Thoracic aorta (tissue), 2 donors: ENCODE measurements at places on chromosomes 1 and 21.

DNA sequence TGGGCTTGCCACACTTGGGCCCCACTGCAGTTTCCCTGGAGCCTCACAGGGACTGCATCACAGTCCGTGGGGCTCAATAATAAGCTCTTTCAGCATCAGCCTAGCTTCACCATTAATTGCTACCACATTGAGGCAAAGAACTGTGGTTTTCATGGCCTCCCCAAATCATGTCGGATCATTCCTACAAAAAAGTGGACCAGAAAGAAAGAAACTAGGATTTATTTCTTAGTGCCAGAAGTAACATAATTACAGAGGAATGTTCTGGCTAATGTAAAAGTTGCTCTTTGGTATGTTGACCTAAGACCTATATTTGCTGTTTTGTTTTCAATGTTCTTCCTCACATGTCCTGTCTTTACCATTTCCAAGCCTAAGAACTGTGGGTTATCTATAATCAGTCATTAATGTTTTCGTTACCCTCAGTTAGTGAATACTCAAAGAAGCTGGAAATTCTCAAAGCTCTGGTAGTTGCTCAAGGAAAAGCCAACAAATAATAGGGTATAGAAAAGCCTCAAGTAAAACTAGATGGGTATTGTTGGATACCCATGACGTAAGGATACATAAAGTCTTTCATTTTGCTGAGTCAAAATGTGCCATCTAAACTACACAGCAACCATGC lies 173.9 kb downstream of the LTN1 start:
- H3K27ac ChIP-seq = peak overlapping the region; percentile 27
- H3K4me1 ChIP-seq = peaks cover 44% of the 10 kb centered on the region
- H3K27me3 ChIP-seq = no peaks in the 10 kb centered on the region
- no peaks in the 10 kb centered on the region for H3K36me3 ChIP-seq
- DNase-seq = no peak
- H3K4me3 ChIP-seq = no peak overlapping the region

DNA sequence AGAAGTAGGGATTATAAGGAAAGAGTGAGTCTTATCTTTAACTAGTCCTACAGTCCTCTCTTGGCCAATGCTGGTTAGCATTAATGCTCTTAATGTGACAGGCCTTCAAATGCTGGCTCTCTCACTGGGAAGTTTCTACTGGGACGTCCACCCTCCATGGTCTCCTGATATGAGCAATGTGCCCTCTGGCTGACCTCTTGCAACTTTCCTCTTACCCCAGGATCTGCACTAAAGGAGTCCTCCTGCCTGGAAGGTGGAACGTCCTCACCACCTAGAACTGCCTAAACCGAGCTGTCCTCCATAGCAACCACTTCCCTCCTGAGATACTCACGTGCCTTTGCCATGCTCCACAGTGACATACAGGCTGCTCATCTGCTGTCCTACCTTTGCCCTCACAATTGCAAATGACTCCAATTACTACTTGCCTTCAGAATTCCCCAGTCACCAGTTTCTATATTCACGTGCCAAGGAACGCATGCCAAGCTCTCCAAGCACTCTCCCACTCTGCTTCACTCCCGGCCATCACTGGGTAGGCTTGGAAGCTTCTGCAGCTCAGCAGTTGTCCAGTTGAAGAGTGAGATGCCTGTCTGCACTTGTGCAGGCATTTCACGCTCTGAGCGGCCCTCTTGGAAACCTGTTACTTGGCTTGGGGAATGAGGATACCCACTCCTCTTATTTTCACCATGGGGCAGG lies 404.7 kb downstream of the RRAGC start:
- H3K27me3 ChIP-seq = no peaks in the 10 kb centered on the region
- H3K4me1 ChIP-seq = no peaks in the 10 kb centered on the region
- H3K4me3 ChIP-seq = no peak overlapping the region
- no peak for DNase-seq
- no peak overlapping the region for H3K27ac ChIP-seq

DNA sequence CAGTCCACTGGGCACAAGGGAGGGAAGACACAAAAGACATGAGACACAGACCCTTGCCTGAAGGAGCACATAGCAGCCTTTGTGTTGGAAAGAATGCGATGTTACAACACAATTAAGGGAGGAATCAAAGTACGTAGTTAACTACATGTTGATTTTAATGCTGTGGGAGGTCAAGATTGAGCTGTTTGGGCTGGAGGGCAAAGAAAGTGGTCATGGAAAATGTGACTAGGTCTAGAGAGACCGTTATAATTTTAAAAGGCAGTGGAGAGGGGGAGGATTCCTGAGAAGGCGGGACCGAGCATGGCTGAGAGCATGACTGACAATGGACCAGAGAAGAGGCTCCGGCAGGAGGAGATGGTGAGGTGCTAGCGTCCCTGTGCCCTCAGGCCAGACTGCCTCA lies 111.8 kb upstream of the ATP1A1 start:
- H3K4me3 ChIP-seq = no peak overlapping the region
- H3K27me3 ChIP-seq = no peaks in the 10 kb centered on the region
- H3K27ac ChIP-seq = no peak overlapping the region
- no peaks in the 10 kb centered on the region for H3K36me3 ChIP-seq

- H3K36me3 ChIP-seq = no peaks in the 10 kb centered on the region
- H3K4me1 ChIP-seq = no peaks in the 10 kb centered on the region
- no peak overlapping the region for H3K4me3 ChIP-seq
- no peak for DNase-seq
These were observed 204.7 kb upstream of the PROX1 start for GRCh38 chr1:213782941-213783672.

GRCh38 chr1:95017775-95018174 lies 55.0 kb downstream of the ALG14 start:
- no peaks in the 10 kb centered on the region for H3K36me3 ChIP-seq
- no peak for DNase-seq
- no peak overlapping the region for H3K4me3 ChIP-seq
- H3K27me3 ChIP-seq = no peaks in the 10 kb centered on the region
- peaks cover 56% of the 10 kb centered on the region for H3K4me1 ChIP-seq

DNA sequence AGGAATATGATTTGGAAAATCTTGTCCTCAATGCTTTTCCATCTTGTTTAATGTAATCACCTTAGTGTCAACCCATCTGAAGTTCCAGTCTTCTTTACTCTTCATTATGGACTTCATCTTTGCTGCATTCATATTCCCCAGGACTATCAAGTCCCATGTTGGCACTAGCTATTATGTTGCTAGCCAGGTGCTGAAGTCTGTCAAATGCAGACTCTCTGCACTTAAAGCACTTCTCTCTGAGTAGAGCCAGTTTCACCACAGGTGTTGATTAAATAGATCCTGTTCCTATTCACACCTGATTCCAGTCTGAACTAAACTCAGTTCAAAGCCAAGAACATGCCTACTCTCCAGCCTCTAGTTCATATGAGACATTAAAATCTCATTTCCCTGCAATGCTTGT lies 75.0 kb upstream of the PKN2 start:
- H3K27me3 ChIP-seq = no peaks in the 10 kb centered on the region
- H3K4me3 ChIP-seq = no peak overlapping the region
- DNase-seq = no peak
- H3K27ac ChIP-seq = no peak overlapping the region
- no peaks in the 10 kb centered on the region for H3K36me3 ChIP-seq
- no peaks in the 10 kb centered on the region for H3K4me1 ChIP-seq

- DNase-seq = no peak
- no peaks in the 10 kb centered on the region for H3K27me3 ChIP-seq
- H3K27ac ChIP-seq = no peak overlapping the region
- no peaks in the 10 kb centered on the region for H3K36me3 ChIP-seq
- no peak overlapping the region for H3K4me3 ChIP-seq
- no peaks in the 10 kb centered on the region for H3K4me1 ChIP-seq
These were observed 49.0 kb downstream of the TOR1AIP2 start for GRCh38 chr1:179828554-179829110.

GRCh38 chr1:94118013-94118412 lies 2.9 kb downstream of the ABCA4 start:
- no peaks in the 10 kb centered on the region for H3K27me3 ChIP-seq
- H3K4me3 ChIP-seq = no peak overlapping the region
- DNase-seq = no peak

- no peaks in the 10 kb centered on the region for H3K4me1 ChIP-seq
- no peaks in the 10 kb centered on the region for H3K36me3 ChIP-seq
- H3K27ac ChIP-seq = no peak overlapping the region
- DNase-seq = no peak
- H3K4me3 ChIP-seq = no peak overlapping the region
These were observed 313.4 kb upstream of the C1orf174 start for GRCh38 chr1:4213366-4213973.

- H3K4me1 ChIP-seq = peaks cover 7% of the 10 kb centered on the region
- DNase-seq = no peak
- H3K27ac ChIP-seq = no peak overlapping the region
- no peak overlapping the region for H3K4me3 ChIP-seq
- no peaks in the 10 kb centered on the region for H3K27me3 ChIP-seq
These were observed 5.5 kb upstream of the ELOVL1 start for GRCh38 chr1:43373066-43373940.

DNA sequence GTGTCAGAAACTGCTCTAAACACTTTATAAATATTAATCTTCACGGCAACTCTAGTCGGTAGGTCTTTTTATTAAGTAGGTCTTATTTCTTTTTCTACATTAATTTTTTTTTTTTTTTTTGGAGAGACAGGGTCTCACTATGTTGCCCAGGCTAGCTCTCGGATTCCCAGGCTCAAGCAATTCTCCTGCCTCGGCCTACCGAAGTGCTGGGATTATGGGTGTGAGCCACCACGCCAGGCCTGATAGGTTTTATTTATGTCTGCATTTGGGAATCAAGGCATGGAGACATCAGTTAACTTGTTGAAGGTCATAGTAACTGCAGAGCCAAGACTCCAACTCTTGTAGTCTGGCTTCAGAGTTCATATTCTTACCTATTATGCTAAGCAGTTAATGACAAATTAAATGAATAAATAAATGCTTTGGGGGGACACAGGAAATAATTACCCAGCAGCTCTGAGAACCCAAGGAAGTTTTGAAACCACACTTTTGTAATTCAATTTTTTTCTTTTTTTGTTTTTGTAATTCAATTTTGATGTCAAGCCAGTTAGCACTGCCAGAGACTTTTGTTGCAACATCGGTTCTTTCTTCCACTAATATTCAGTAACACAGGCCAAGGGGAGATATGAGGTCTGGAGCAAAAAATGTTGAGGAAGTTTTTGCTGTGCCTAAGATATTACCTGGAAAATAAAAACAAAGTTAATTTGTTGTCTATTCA lies 9.4 kb upstream of the UAP1 start:
- H3K27ac ChIP-seq = peak overlapping the region; percentile 51
- DNase-seq = no peak
- no peaks in the 10 kb centered on the region for H3K27me3 ChIP-seq
- H3K4me3 ChIP-seq = no peak overlapping the region

- H3K4me3 ChIP-seq = no peak overlapping the region
- H3K36me3 ChIP-seq = no peaks in the 10 kb centered on the region
- no peak for DNase-seq
These were observed 87.5 kb downstream of the RWDD3 start for GRCh38 chr1:95321531-95321930.

- peak overlapping the region; percentile 77 for H3K4me3 ChIP-seq
- no peaks in the 10 kb centered on the region for H3K27me3 ChIP-seq
- peaks cover 11% of the 10 kb centered on the region for H3K4me1 ChIP-seq
- H3K27ac ChIP-seq = no peak overlapping the region
These were observed 111.8 kb upstream of the NBPF11 start for GRCh38 chr1:148263906-148264255.

- H3K36me3 ChIP-seq = no peaks in the 10 kb centered on the region
- H3K27ac ChIP-seq = no peak overlapping the region
- no peak for DNase-seq
- H3K4me1 ChIP-seq = no peaks in the 10 kb centered on the region
- no peaks in the 10 kb centered on the region for H3K27me3 ChIP-seq
These were observed 258.7 kb downstream of the AGBL4 start for GRCh38 chr1:49765034-49765433.

GRCh38 chr1:93800856-93801255 lies 78.2 kb downstream of the DNTTIP2 start:
- no peak for DNase-seq
- peaks cover 39% of the 10 kb centered on the region for H3K4me1 ChIP-seq
- H3K27me3 ChIP-seq = no peaks in the 10 kb centered on the region
- no peaks in the 10 kb centered on the region for H3K36me3 ChIP-seq

DNA sequence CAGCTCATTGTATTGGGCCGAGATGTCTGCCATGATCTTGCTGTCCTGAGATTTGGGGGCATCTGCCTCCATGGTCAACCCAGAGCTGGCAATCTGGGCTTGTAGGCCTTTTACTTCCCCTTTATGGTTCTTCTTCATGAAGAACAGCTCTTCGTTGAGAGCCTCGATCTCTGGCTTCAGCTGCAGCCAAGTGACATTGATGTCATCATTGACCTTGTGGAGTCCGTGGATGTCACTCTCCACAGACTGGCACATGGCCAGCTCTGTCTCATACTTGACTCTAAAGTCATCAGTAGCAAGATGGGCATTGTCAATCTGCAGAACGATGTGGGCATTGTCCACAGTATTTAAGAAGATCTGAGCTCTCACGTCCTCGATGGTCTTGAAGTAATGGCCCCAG lies 29.2 kb downstream of the RAP1A start:
- no peak overlapping the region for H3K27ac ChIP-seq
- peaks cover 16% of the 10 kb centered on the region for H3K4me1 ChIP-seq
- no peak overlapping the region for H3K4me3 ChIP-seq
- no peaks in the 10 kb centered on the region for H3K36me3 ChIP-seq
- H3K27me3 ChIP-seq = no peaks in the 10 kb centered on the region

DNA sequence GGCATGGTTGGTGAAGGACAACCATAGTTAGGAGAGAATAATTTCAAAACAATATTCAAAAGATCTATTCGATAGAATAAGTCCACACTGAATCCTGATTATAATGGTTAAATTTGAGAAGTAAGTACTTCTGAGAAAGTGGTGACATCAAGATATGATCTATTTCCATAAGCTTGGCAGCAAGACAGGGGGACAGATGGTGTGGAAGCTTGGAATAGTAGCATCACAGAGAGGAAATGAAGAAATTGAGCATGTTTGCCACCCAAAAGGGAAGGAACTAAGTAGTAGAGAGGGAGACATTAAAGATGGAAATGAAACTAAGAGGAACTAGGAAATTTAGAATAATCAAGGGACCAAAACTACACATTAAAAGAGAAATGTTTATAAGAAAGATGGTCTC lies 94.5 kb downstream of the OLFM3 start:
- H3K27me3 ChIP-seq = no peaks in the 10 kb centered on the region
- H3K4me3 ChIP-seq = no peak overlapping the region
- H3K36me3 ChIP-seq = no peaks in the 10 kb centered on the region
- no peak overlapping the region for H3K27ac ChIP-seq
- H3K4me1 ChIP-seq = no peaks in the 10 kb centered on the region

DNA sequence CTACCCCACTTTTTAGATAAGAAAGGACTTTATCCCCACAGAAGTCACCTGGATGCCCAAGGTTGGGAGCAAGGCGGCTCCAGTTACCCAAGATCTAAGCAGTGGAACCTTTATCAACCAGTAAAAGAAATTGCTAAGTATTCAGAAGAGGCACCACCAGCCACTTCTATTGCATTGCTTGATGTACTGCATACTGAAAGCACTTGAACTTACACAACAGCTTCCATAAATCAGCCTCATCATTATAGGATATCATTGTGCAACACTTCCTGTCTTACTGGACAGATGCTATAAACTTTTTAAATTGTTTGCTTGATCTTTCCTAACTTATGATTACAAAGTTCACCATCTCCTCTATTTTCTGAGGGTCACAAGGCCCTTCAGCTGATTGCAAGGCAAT lies 642.7 kb upstream of the CXADR start:
- DNase-seq = no peak
- H3K36me3 ChIP-seq = no peaks in the 10 kb centered on the region
- H3K27ac ChIP-seq = no peak overlapping the region
- H3K4me3 ChIP-seq = no peak overlapping the region

- no peaks in the 10 kb centered on the region for H3K27me3 ChIP-seq
- H3K4me3 ChIP-seq = no peak overlapping the region
- H3K36me3 ChIP-seq = peaks cover 47% of the 10 kb centered on the region
- H3K27ac ChIP-seq = no peak overlapping the region
- DNase-seq = no peak
These were observed 19.4 kb downstream of the CERS2 start for GRCh38 chr1:150955280-150955679.
